ENCODE measurements at places on chromosomes 3 and 15.

GRCh38 chr3:42830437-42831320, 21.4 kb downstream of the ACKR2 start:
- DNase-seq, result peak; percentile 67

DNA sequence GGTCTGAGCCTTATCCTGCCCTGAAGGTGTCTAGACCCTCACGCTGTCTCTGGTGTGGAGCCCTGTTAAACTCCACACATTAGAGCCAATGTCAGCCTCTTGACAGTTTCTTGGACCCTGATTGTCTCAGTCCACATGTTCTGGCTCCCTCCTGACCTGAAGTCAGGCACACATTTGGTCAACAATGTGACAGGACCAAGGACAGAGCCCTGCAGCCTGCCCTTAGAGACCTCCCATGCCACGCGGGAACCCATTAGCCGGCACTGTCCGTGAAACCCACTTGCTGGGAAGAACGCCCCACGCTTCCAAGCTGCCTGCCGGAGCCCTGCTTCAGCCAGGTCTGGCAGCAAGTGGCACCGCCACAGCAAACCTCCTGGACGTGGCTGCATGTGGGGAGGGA, 162.7 kb upstream of the LINGO1 start:
- DNase-seq, result no peak

- no peak for DNase-seq
Observed at GRCh38 chr15:62879770-62880169, 162.8 kb upstream of the TPM1 start.

- DNase-seq, result no peak
Observed at GRCh38 chr15:72315706-72316370, 4.1 kb downstream of the CELF6 start.

GRCh38 chr3:3772920-3773319, 26.3 kb upstream of the LRRN1 start:
- no peak for DNase-seq

DNA sequence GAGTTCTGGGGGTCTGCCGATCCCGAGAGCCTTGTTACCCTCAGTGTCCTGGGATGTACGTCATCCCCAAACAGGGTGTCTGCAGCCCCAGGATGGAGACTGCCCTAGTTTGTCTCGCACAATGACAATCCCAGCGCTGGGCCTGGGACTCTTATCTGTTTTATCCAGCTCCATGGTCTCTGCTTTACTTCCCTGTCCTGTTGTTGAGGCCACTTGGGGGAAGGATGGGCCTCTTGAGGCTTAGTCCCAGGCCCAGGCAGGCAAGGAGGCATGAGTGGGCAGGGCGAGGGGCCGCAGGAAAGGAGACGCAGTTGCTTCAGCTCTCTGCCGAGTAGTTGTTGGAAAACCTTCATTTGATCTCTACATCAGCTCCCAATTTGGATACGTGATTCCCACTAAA, 17.4 kb downstream of the SMAD6 start:
- no peak for DNase-seq

GRCh38 chr15:35121611-35122359, 36.7 kb upstream of the NANOGP8 start:
- no peak for DNase-seq

GRCh38 chr3:5035692-5036391, 56.6 kb downstream of the BHLHE40 start:
- no peak for DNase-seq

GRCh38 chr3:176430244-176431037, 766.8 kb downstream of the TBL1XR1 start:
- DNase-seq, result peak; percentile 76

GRCh38 chr3:174440253-174440701, 418.9 kb upstream of the NAALADL2 start:
- peak; percentile 79 for DNase-seq

- no peak for DNase-seq
Observed at GRCh38 chr3:132404276-132404675, 13.0 kb upstream of the DNAJC13 start.

GRCh38 chr15:92653366-92653765, 2.2 kb downstream of the FAM174B start:
- DNase-seq, result no peak

DNA sequence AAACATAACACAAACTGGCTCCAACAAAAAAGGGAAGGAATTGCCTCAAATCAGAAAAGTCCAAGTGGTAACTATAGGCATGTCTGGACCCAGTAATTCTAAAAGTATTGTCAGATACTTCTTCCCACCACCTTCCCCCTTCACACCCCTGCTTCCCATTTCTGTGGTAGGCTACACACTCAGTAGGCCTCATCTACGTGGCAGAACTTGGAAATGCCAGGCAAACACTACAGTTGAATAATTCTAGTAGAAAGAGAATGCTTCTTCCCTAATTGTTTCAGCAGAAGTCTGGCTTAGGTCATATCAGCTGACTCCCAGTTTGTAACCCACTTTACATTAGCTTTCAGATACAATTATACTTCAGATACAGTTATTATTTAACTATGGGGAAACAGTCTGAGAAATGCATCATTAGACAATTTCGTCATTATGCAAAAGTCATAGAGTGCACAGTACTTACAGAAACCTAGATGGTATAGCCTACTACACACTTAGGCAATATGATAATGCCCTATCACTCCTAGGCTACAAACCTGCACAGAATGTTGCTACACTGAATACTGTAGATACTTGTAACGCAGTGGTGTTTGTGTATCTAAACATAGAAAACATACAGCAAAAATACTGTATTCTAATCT, 6.4 kb downstream of the SETMAR start:
- no peak for DNase-seq

GRCh38 chr3:127209155-127209839, 16.4 kb downstream of the PRR23E start:
- no peak for DNase-seq

DNA sequence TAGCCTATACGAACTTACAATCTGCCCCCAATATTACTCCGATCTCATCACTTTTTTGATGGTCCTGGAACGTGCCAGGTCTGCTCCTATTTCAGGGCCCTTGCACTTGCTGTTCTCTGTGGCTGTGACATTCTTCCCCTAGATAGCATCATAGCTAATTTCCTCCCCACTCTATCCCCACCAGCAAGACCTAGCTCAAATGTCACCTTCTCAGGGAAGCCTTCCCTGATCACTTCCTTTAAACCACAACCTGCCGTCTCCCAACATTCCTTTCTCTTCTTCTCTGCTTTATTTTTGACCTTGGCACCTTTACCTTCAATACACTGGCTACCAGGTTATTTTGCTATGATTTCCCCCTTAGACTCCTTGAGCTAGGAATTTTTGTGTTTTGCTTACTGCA, 5.3 kb upstream of the SMAD6 start:
- no peak for DNase-seq

GRCh38 chr15:40928821-40929659, at the start of gene DLL4:
Gene DLL4 (plus strand): TSS chr15:40929340. CDS start chr15:40929669, 329 bp downstream.
- peak; percentile 51 for DNase-seq

GRCh38 chr3:94596141-94596540, 533.3 kb downstream of the NSUN3 start:
- no peak for DNase-seq

- DNase-seq, result no peak
Observed at GRCh38 chr15:87123676-87124382, 1044.2 kb downstream of the AGBL1 start.

- no peak for DNase-seq
Observed at GRCh38 chr15:65366122-65366892, 11.5 kb downstream of the IGDCC3 start.

- no peak for DNase-seq
Observed at GRCh38 chr3:2810723-2811122, 299.5 kb downstream of the IL5RA start.

GRCh38 chr3:21624524-21624923, 126.5 kb downstream of the ZNF385D start:
- DNase-seq, result no peak

DNA sequence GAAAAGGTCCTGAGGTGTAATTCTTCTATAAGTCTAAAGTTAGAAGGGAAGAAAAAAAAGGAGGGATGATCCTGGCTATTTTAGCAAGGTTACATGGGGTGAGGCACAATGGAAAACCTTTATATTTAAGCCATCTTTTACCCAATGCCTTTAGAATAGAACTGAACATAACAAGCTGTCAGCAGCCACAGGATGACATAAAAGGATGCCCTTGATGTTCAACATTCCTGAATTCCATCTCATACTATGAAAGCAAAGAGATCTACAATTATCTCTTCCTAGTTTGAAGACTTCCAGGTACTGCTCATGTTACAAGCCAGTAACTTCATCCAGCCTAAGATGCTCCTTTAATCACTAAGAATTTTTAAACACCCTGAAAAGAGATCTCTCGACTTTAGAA, 26.9 kb downstream of the NEK10 start:
- peak; percentile 32 for DNase-seq

DNA sequence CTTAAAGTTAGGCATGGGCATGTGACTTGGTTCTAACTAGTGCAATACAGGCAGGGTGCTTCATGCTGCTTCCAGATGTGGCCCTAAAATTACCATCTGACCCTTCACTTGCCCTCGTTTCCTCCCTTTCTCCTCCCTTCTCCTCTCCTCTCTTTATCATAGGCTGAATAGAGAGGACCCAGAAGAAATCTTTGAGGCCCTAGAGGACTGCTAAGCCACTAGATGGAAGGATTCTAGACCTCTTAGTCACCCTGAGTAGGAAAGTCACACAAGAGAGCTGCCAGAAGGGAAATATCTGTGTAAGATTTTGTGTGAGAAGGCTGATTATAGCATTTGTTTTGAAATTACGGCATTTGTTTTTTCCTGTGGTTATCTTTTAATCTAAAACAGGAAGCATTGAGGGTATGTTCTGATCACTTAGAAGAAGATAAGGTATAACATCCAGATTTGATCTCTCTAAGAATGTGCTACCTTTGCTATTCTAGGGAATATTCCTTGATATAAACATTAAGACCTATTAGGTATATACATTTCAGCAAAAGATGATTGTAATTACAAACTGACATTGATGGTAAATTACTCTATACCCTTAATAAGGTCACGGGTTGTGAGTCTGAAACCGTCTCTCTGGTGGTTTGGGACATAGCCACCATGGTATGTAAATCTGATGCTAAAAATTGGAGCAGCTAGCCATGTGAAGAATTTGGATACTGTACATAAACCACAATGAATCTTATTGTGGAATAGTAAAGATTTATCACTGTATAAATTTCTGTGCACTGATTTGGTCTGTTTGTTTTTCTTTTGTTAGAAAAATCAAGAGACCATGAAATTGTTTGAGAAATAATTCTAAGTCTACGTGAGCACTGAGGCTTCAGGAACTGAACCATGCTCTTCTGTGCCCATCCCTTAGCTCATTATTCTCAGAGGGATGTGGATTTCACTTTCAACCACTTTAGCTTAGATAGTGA, 84.1 kb downstream of the TP63 start:
- peak; percentile 94 for DNase-seq

DNA sequence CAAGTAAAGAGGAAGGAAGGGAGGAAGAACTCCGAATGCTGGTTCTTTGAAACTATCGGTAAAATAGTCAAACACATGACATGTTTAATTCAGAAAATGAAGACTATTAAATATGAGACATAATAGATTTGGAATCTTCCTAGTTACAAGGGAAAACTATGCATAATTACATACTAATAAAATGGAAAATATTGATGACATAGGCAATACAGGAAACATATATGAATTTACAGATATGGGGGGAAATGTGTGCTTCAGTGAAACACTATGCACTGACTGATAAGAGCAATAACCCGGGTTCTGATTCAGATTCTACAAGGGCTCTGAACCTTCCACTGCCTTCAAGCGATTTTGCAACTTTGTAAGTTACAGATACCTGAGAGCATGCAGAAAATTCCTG, 185.9 kb downstream of the PDE8A start:
- DNase-seq, result no peak

GRCh38 chr15:40990080-40990479, 36.8 kb downstream of the CHAC1 start:
- DNase-seq, result no peak

GRCh38 chr15:87669846-87670245, 586.7 kb downstream of the NTRK3 start:
- DNase-seq, result no peak

- no peak for DNase-seq
Observed at GRCh38 chr3:149087208-149087607, 875 bp upstream of the HLTF start.

DNA sequence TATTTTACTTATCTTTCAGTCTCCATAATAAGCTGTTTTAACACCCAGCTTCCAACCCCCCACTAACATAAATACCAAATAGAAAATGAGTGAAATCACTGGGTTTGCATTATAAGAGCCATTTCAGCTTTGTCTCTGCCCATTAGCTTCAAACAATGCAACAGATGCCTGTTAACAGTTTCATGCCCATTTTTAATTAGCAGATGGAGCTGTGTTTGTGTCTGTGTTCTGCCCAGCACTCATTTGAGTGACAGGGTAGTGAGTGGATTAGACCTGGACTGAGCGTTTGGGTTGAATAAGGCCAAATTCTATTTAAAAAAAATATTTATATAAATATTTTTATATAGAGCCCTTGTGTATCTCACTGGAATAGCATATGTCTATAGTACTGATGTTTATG, 7.4 kb downstream of the RAB8B start:
- no peak for DNase-seq
